ENCODE measurements at places on chromosomes 2 and 18. TPM values are rescaled to one million over a fixed set of nuclear protein-coding genes. Genes with fewer than 3 reads are reported as not detected.

GRCh38 chr2:68110102-68110501 lies 47.3 kb upstream of the C1D start:
- no peak for DNase-seq

The ITSN2 gene
- 9.4 TPM for polyA plus RNA-seq

DNA sequence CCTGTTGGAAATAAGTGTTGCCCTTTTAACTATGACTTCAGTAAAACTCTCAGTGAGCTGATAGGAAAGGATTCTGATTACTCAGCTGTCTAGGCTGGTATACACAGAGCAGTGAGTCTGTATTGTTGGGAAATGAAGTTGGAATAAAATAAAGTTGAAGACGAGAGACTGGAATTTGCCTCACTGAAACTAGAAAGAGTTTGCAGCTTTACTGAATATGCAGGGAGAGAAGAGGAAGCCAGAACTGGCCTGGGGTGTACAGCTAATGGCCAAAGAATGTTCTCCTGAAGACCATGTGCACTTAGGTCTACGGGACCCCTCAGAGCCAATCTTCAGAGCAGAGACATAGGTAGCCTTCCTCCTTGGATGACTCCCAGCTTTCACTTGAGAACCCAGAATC lies 26.5 kb downstream of the EIF4E2 start:
- no peak for DNase-seq

The IER3IP1 gene
- polyA plus RNA-seq, result 3.9 TPM

The IL1RL1 gene
- polyA plus RNA-seq, result not detected

- DNase-seq, result peak; percentile 5
Measured at GRCh38 chr2:126482582-126483464, 173.1 kb upstream of the GYPC start.

The CTIF gene
- 9.3 TPM for polyA plus RNA-seq

GRCh38 chr2:170997893-170998597 lies 69.0 kb downstream of the GORASP2 start:
- DNase-seq, result no peak

DNA sequence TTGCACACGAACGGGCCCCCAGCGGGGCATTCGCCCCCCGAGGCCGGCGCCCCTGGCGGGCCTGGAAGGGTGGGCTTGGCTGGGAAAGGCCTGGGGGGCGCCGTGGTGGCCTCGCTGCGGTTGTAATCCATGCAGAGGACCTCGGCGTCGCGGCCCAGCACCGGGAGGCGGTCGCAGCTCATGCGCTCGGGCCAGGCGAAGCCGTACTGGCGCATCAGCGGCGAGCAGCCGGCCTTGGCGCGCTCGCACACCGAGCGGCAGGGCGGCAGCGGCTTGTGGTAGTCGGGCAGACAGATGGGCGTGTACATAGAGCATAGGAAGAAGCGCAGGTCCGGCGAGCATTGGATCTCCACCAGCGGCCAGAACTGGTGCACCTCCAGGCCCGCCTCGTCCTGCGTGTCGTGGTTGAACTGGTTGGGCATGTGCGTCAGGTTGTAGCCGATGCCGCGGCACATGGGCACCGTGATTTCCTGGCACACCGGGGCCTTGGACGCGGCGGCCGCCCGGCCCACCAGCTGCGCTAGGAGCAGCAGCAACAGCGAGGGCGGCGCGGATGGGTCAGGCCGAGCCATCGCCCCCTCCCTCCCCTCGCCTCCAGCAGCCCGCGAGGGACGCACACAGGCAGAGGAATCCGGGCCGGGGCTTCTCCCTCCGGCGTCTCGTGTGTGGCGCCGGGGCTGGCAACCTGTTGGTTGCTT lies 1.4 kb downstream of the FZD5 start:
- DNase-seq, result peak; percentile 73

The EGR4 gene
- not detected for polyA plus RNA-seq

The DNAJC27 gene
- polyA plus RNA-seq, result 1.4 TPM

GRCh38 chr18:75244351-75245313 lies 34.0 kb downstream of the TSHZ1 start:
- DNase-seq, result peak; percentile 7

The MYO3B gene
- polyA plus RNA-seq, result 0.11 TPM

DNA sequence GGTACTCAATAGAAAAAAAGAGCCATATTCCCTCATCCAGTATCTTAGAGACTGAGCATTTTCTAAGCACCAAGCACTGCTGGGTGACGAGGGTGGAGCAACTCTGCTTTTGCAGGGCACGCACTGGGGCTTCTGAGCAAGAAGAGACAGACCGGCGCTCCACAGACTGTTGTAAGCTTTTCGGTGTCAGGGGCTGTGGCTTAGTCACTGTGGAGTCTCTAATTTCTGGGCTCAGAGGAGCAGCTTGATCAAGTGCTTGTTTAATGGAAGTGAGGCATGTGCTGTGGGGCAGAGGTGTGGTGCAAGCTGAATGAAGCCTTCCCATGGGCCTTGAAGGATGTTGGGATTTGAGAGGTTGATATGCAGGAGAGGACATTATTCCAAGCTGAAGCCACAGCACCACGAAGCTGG lies 227.1 kb downstream of the MYCN start:
- peak; percentile 45 for DNase-seq

DNA sequence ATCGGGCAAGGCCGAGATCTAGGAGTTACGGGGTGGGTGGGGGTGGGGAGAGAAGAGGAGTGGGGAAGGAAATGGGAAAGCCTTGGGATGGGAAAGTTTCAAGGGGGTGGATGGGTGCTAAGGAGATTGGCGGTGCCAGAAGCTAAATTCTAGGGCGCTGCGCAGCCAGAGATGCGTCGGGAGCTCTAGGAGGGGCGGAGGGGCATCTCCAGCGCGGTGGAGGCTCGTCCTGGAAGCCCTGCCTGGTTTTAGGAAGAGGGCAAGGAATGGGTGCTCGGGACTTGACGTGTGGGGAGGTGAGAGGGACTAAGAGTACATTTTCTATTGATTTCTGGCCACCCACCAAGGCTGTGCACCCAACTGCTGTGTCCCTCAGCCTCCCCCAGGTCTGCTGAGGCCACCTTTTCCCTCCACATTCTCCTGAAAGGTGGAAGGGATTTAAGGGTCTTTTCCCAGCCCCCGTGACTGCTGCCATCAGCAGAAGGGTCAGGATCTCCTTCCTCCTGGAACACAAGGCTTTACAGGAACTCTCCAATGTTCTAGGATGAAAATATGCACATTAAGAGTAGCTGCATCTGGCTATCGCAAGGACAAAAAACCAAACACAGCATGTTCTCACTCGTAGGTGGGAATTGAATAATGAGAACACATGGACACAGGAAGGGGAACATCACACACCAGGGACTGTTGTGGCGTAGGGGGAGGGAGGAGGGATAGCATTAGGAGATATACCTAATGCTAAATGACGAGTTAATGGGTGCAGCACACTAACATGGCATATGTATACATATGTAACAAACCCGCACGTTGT lies 1.4 kb downstream of the C2orf72 start:
- DNase-seq, result peak; percentile 53

The MDH1B gene
- 1.5 TPM for polyA plus RNA-seq

The SCG2 gene
- polyA plus RNA-seq, result 0.27 TPM

DNA sequence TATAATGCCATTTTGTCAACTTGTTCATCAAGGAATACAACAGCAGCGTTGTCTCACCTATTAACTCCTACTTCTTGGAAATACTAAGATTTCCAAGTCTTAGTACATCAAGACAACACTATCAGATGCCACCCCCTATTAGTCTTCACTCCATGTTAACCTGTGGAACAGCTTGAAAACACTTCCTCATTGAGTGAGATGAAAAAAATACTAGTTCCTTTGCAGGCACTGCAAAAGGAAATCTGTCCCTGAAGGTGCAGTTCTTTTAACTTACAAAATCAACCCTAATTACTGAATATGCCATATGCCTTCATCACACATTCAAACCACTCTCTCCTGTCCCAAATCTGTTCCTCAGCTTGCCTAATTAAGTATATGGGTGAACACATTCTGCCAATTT lies 4.0 kb downstream of the CWC22 start:
- DNase-seq, result no peak
